Right cardiac atrium (tissue), 5 donors: ENCODE measurements at places on chromosomes 4 and X. TPM values are rescaled to one million over a fixed set of nuclear protein-coding genes. Genes with fewer than 3 reads are reported as not detected.

Gene CPE
- total RNA-seq = 157 TPM

Gene TMPRSS11F
- not detected for total RNA-seq

GRCh38 chr4:40734497-40734896 is 15.3 kb upstream of the NSUN7 start:
- no peak for DNase-seq

DNA sequence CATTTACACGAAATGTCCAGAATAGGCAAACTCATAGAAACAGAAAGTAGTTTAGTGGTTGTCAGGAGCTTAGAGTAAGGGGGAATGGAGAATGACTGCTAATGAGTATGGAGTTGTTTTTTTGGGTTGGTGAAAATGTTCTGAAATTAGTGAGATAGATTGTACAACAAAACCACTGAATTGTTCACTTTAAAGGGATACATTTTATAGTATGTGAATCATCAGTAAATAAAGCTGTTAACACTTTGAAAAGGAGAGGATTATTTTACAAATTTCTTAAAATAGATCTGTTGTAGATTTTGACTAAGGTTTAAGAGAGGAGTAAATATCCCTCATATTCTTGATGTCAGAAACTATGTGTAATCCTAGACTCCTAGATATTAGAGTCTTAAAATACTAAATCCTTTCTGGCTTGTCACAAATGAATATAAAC is 82.7 kb downstream of the RAPGEF2 start:
- DNase-seq = no peak

GRCh38 chr4:165991325-165992180 is 118.5 kb downstream of the TLL1 start:
- DNase-seq = no peak

DNA sequence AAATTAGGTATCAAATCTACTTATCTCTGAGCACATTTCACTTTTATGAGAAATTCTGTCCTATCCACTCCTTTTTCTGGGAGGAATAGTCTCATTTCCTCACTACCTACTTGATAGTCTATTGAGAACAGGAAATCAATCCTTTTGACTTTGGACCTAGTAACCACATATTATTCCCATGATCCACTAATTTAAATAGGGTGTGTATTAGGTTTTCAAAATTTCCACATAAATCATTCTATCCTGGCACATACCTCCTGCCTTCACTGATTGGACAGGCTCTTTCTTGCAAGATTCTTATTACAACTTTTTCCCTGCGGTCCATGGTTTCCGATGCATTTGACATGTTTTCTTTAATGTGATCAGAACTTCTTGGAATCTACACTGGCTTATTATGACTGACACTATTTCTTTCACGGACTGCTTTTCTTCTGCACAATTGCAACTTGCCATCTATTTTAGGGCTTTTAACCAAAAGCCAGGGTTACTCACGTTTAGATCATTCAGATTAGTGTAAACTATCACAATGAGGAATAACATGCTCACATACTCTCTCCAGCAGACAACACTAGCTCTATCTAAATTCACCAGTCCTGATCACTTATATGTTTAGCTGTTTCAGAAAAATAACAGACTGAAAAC is 419.9 kb upstream of the SLIT2 start:
- no peak for DNase-seq

GRCh38 chrX:152313529-152314302 is 137.4 kb downstream of the GABRA3 start:
- DNase-seq = no peak

Gene TBC1D1
- total RNA-seq = 134 TPM

DNA sequence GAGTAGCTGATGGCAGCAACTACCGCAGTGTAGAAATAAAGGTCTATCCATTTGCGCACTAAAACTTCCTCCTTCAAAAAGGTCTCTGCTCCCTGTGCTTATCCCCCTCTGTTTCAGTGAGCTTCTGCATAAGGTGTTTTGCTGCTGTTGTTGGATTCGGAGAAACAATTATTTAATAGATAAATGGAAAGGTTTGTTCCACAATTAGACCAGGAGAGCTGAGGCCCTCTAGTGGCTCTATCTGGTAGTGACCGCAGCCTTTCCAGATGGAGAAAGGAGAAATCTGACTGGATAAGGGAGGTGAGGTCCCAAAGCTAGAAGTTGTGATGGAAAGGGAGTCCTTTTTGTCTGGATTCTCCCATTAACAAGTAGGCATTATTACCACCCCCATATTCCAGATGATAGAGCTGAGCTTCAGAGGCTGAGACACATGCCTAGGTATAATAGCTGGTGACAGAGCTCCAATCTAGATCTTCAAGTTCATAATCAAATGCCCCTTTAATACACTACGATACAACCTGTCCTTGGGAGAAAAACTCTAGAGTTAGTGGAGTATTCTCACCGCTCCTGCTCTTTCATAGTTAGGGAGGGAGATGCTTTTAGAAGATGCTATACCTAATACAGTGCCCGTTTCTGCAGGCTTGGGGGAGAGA is 5.1 kb upstream of the GABRQ start:
- DNase-seq = no peak

Gene SYN1
- 17.5 TPM for total RNA-seq
